Right kidney (tissue), 9 donors: ENCODE measurements at places on chromosomes 11 and 22.
A peak's percentile ranks its signal among the peaks of the same experiment; 100 is the strongest.

- no peak for DNase-seq
These were observed 34.0 kb downstream of the UQCR10 start for GRCh38 chr22:29801153-29801552.

GRCh38 chr11:82864268-82864667 lies 36.0 kb downstream of the PRCP start:
- no peak for DNase-seq

- DNase-seq: no peak
These were observed 8.5 kb downstream of the P2RY6 start for GRCh38 chr11:73280626-73281025.

DNA sequence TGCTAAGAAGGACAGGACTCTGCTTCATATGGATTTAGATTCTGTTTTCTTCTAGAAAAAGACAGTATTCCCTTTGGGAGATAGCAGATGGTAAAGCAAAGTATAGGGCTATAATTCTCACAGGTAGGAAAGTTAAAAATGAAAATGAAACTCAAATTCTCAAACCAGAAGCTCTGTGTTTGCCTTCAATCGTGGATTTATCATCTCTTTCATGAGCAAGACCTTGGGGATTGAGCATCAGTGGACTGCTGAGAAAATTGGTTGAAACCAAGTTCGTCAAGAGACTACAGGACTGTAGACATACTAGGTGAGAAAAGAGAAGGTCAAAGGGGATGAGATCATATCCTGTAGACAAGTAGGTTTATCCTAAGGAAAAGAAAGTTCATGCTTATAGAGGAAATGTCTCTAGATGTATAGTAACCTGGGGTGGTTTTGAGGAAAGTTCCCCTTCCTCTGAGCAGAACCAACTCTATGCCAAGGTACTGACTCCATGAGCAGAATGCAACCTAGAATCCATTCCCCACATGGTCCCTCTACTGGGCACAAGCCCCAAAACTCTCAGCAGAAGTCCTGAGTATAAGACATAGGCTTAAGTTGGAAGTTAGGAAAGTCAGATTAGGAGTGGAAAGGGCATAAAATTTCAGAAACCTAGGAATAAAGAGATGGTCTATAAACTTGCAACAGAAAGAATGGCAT lies 46.5 kb downstream of the SLC5A12 start:
- no peak for DNase-seq

GRCh38 chr11:86955111-86955360 lies 159 bp downstream of the FZD4 start:
- peak; percentile 89 for DNase-seq

GRCh38 chr11:102192349-102193066 lies 82.3 kb downstream of the YAP1 start:
- no peak for DNase-seq

DNA sequence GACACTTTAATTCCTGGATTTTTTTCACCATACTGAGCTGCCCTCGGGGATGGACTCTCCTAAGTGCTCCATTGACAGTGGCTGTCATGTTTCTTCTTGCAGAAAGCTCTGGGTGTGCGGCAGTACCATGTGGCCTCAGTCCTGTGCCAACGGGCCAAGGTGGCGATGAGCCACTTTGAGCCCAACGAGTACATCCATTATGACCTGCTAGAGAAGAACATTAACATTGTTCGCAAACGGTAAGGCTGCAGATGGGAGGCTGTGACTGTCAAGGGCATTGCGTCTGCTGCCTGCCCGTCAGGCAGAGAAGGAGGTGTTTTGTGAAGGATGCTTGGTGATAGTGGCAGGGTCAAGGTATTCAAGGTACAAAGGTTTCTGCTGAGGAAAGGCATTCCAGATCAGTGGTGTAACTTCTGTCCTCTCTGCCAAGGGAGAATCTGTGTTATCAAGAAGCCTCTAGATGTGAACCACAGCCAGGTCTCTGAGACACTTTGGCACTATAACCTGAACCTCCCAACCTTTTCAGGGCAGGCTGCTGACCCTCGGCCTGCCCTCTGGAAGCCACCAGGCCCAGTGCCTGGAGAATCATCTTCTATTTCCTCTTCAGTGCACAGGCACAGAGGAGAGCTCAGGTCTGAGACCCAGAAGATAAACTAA lies 30.8 kb downstream of the ACO2 start:
- DNase-seq: no peak

DNA sequence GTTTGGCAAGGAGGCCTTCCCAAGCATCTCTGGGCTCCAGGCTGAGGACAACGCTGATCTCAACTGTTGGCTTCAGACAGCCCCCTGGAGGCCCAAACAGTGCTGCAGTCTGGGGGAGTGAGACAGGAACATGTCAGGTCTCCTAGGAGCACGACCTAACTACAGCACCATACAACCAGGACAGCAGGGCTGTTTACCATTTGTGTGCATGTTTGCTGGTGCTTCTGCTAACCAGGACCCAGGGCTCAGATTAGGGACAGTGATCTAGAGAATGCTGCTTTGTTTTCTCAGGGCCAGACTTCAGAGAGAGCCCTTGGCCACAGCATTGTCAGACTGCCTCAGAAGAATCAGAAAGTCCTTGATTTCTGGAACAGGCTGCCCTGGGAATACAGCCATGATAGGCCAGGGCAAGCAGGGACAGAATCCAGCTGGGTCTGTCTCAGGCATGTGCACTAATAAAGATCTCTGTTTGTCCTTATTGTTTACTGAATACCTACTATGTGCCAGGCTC lies 126.5 kb downstream of the VPREB1 start:
- DNase-seq: no peak

GRCh38 chr11:130778026-130778425 lies 138.3 kb downstream of the SNX19 start:
- DNase-seq: no peak

DNA sequence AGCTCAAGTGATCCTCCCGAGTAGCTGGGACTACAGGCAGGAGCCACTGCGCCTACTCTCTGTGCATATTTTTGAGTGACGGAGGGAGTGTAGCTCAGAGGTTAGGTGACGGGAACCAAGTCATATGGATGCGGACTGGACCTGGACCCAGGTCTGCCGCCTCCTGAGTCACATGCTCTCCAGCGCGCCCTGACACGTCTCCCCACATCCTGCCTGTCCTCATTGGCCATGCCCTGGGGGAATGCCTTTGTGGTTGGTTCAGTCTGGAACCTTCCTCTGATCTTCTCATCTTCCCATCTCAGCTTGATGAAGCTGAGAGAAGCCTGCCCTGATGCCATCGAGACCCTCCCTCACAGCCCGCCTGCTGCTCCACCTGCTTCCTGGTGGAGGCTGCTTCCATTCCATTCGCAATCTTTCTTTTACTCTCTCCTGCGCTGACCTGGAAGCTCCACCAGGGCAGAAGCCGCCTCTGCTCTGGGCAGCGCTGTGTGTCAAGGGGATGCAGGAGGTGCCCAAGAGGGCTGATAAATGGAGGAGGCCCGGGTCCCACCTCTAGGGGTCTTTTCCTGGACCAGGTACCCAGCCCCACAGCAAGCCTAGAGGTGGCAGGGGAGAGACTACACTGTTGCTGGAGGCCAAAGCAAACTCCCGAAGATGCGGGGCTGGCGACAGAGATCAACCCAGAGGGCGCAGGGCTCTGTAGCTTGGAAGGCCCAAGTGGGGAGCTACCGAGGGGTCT lies 13.9 kb upstream of the BAIAP2L2 start:
- no peak for DNase-seq

- no peak for DNase-seq
These were observed 3.4 kb downstream of the MPPED2 start for GRCh38 chr11:30582726-30583125.

DNA sequence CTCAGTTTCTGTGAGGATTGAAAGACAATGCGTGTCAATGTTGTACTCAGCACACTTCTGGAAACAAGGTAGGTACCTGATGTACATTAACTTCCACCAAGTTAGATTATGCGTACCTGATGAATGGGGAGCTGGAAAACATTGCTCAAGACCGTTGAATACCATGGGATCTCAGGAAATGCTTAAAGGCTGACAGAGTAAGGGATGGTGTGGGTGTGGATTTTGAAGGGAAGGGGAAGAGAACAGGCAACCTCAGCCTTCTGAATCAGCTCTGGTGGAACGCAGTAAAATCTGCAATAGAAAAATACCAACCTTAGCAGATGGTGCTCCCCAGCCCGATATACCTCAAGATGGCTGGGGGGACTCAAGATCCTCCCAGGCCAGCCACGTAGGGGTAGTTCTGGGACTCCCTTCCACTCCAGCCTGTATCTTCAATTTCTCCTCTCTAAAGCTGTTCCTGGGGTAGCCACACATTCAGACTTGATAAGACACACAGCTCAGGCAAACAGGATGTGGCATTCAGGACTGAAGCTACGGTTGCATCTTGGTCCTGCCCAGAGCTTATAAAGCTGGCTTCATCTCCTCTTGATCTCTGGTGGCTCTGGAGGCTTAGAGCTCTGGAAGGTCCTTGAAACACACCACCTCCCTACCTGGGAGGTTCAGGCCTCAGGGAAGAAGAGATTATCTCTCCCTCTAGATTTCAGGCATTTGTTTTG lies 111.8 kb downstream of the CTNND1 start:
- no peak for DNase-seq

DNA sequence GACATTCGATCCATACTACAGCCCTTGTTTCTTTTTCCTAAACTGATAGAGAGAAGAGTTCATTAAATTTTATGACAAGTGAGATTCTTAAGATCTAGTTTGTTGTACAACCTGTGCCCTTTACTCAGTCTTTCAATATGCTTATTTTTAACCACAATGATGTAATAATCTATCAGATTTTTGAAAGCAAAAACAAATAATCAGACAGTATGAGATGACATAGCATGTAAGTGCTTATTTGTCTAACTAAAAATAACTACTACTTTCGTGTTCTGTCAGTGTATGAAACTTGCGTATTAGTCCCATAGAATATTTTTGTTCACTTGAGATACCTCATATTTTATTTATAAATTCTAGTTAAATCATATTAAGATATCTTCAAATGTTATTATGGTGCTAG lies 33.2 kb downstream of the RAB39A start:
- DNase-seq: no peak

GRCh38 chr22:47053013-47053725 lies 290.7 kb downstream of the TBC1D22A start:
- no peak for DNase-seq

DNA sequence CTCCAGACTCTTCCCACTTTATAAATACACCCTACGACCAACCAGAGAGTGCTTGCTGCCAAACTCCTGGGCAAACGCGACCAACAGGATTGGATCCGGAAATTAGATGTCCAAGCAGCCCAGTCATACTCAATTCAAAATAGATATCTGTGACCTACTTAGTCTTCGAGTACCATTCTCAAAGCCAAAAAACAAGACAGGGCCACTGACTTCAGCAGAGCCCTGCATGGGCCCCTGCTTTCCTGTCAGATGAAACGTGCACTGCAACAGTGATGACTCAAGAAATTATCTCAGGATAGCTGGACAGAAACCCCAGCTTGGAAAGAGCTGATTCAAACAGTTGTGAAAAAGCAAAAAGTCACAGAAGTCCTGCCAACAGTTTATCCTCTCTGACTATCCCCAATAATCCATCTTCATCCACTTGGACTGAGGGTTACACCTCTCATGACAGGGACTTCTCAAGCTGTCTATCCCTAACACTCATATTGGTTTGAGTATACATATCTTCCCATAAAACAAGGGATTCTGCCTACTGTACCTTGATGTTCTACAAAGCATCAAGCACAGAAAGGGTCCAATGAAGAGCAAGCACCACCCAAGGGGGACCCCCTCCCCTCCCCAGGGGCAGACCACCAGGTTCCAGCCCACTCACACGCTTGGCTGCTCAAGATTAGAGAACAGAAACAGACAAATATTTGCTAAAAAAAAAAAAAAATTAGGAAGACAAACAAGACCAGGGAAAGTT lies 17.4 kb downstream of the SMCO4 start:
- DNase-seq: no peak

- no peak for DNase-seq
These were observed 68.7 kb downstream of the PTPRJ start for GRCh38 chr11:48049036-48049435.

GRCh38 chr11:78809931-78810541 lies 235.4 kb upstream of the NARS2 start:
- DNase-seq: peak; percentile 59

GRCh38 chr11:74135127-74135840 lies 35.5 kb downstream of the C2CD3 start:
- no peak for DNase-seq

GRCh38 chr11:66879583-66879982 lies 22.7 kb downstream of the LRFN4 start:
- DNase-seq: no peak

DNA sequence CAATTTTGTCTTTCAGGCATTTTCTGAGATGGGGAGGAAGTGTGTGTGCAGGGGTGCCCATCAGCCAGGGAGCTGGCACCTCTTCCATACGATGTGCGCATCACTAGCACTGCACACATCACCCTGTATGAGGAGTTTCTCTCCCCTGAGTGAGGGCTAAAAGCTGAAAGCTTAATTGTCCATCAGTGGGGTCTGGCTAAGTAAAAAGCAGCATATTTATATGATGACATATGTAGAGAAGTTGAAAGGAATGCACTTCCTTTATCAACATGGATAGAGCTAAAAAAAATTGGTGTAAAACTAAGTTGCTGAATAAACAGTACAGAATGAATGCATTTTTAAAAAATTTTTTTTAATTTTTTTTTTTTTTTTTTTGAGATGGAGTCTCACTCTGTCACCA lies 4.0 kb downstream of the VSTM5 start:
- DNase-seq: no peak

DNA sequence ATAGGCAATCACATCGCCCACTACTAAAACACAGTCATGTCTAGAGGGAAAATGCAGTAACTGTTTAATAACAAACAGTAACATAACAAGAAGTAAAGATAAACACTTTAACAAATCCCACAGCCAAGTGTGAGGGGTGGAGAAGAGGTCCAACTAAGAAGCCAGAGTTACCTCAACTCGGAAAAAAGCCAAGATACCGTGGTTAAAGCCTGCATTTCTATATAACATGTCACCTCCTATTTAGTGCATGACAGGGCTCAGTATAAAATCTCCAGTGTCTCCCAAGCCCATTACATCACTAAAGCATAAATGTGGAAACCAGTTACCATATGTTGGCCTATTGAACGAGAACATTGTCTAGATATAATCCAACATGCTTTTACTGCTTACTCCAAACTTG lies 281.7 kb downstream of the LRRC4C start:
- DNase-seq: no peak

DNA sequence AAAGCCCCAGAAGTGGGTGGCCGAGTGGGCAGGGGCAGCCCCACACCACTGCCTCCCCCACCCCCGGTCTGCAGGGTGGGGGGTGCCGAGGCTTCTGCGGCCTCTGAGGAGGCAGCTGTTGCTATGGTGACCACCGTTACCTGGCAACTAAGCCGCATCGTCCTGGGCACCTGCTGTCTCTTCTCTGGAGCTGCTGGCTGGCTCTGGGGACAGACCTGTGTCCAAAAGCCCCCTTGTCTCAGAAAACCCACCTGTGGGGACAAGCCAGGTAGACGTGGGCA lies 79.9 kb upstream of the PRR5 start:
- DNase-seq: no peak

GRCh38 chr11:45610627-45611026 lies 54.8 kb downstream of the CHST1 start:
- DNase-seq: no peak
